Liver (tissue), 10 donors: ENCODE measurements at places on chromosomes 2 and 18. TPM values are rescaled to one million over a fixed set of nuclear protein-coding genes. Genes with fewer than 3 reads are reported as not detected.
A peak's percentile ranks its signal among the peaks of the same experiment; 100 is the strongest.

- H3K36me3 ChIP-seq: peaks cover 15% of the 10 kb centered on the region
- no peak overlapping the region for H3K4me3 ChIP-seq
- no peaks in the 10 kb centered on the region for H3K27me3 ChIP-seq
- no peak for DNase-seq
- H3K27ac ChIP-seq: no peak overlapping the region
- H3K4me1 ChIP-seq: no peaks in the 10 kb centered on the region
Measured at GRCh38 chr2:134946073-134946472, 27.5 kb downstream of the CCNT2 start.

Gene CPO
- 0.25 TPM for total RNA-seq

Gene TMEM182
- 12.5 TPM for total RNA-seq

DNA sequence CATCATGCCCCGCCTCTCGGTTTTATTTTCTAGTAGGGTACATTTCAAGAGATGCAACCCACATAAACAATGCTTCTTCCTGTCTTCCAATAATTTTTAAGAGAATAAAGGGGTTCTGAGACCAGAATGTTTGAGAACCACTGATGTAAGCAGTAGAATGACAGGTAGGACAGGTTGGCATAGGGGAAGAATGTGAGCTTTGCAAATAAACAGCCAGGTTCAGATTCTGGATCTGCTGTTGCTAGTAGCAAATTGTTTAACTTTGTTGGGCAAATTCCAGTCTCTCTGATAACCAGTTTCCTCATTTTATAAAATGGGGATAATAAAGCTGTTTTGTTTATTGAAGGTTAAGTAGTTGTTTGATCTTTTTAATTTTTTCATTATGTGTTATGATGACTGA lies 32.8 kb downstream of the SOCS6 start:
- H3K4me3 ChIP-seq: no peak overlapping the region
- peaks cover 12% of the 10 kb centered on the region for H3K36me3 ChIP-seq
- no peak for DNase-seq
- peaks cover 17% of the 10 kb centered on the region for H3K4me1 ChIP-seq
- H3K27ac ChIP-seq: peak overlapping the region; percentile 57

DNA sequence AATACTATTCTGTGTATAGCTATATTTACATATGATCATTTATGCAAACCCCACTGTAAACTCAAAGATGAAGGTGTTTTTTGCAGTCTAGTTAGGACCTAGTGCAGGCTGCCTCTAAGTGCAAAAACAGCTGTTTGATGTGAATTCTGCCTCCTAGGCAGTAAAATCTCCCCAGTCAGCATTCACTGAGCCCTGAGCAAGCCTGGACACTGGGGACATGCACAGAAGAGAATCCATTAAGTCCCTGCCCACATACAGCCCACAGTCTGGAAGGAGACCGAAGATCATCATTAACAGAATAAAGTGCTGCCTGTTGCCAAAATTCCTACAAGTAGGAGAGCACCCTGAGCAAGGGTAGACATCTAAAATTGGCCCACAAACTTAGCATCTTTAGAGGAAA lies 14.4 kb upstream of the BIN1 start:
- H3K4me3 ChIP-seq: no peak overlapping the region
- no peaks in the 10 kb centered on the region for H3K36me3 ChIP-seq
- DNase-seq: no peak
- H3K27me3 ChIP-seq: no peaks in the 10 kb centered on the region
- H3K27ac ChIP-seq: no peak overlapping the region

GRCh38 chr18:63158012-63158631 lies 161.4 kb downstream of the BCL2 start:
- peaks cover 6% of the 10 kb centered on the region for H3K4me1 ChIP-seq
- H3K27ac ChIP-seq: no peak overlapping the region
- H3K4me3 ChIP-seq: no peak overlapping the region
- no peak for DNase-seq
- no peaks in the 10 kb centered on the region for H3K27me3 ChIP-seq

DNA sequence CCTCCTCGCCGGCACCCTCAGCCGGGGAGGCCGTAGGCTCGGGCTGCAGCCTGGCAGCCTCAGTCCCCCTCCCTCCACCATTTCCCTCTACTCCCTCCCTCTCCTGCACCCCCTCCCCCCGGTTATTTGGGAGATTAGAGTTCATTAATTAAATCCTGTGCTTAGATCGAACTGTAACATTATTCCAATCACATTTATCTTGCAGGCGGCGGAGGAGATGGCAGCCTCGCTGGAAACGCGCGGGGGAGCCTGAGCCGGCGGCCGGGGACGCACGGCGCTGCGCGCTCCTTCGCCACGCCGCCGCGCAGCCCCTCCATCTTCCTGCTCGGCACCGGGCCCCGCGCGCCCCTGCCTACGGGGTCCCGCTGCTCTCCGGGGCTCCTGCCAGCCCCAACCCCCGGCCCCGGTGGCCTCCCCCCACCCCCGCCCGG lies at the start of gene ST8SIA3:
ST8SIA3 (plus strand) TSS at position 287 of the 431 bp plus-strand sequence. CDS start 290 bp downstream, outside the sequence.
- H3K4me1 ChIP-seq: peaks cover 7% of the 10 kb centered on the region
- no peaks in the 10 kb centered on the region for H3K36me3 ChIP-seq
- H3K27me3 ChIP-seq: no peaks in the 10 kb centered on the region
- H3K27ac ChIP-seq: no peak within 1 kb of the TSS
- DNase-seq: no peak

- H3K27me3 ChIP-seq: no peaks in the 10 kb centered on the region
- H3K36me3 ChIP-seq: peaks cover 10% of the 10 kb centered on the region
- DNase-seq: no peak
- no peak overlapping the region for H3K27ac ChIP-seq
- no peak overlapping the region for H3K4me3 ChIP-seq
Measured at GRCh38 chr18:76951456-76952247, 129.3 kb downstream of the ZNF236 start.

DNA sequence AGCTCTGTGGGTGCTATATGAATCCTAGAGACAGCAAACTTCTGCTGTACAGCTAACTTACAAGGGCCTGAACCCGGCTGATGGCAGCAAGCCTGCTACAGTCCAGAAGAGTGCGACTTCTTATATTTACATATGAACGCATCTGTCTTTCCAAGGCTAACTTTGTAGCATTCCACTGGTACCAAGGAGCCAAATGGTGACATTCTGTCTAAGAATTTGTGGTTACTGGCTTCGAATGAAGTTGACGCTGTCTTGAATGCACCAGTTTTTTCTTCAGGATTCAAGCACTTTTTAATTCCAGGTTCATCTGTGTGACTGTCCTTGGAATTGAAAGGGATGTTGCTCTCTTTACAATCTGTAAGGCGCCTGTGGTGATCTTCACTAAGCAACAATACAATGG lies 42.4 kb downstream of the THUMPD2 start:
- peaks cover 22% of the 10 kb centered on the region for H3K36me3 ChIP-seq
- no peak for DNase-seq
- H3K4me3 ChIP-seq: no peak overlapping the region
- H3K27me3 ChIP-seq: no peaks in the 10 kb centered on the region
- no peaks in the 10 kb centered on the region for H3K4me1 ChIP-seq

Gene STK36
- 17.2 TPM for total RNA-seq

DNA sequence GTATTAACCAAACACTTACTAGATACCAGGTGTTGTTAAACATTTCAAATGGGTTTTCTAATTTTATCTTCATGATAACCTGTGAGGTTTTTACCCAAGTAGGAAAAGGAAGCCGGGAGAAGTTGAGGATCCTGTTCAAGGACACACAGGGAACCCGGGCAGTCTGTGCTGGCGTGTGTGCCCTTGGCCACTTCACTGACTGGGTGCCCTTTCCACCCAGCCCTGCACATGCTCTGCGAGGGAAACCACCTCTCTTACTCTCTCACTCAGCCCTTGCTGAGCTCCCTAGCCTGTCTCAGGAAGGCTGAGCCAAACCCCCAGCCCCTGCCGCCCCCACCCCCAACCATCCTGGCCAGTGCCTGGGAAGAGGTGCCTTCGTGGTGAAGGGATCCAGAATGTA lies 51.8 kb downstream of the TEX44 start:
- no peak overlapping the region for H3K4me3 ChIP-seq
- H3K36me3 ChIP-seq: no peaks in the 10 kb centered on the region
- no peak overlapping the region for H3K27ac ChIP-seq
- H3K27me3 ChIP-seq: no peaks in the 10 kb centered on the region
- no peaks in the 10 kb centered on the region for H3K4me1 ChIP-seq
- no peak for DNase-seq

Gene CD8B
- total RNA-seq: 0.17 TPM

- DNase-seq: no peak
- no peaks in the 10 kb centered on the region for H3K27me3 ChIP-seq
- H3K27ac ChIP-seq: no peak overlapping the region
- no peaks in the 10 kb centered on the region for H3K36me3 ChIP-seq
- H3K4me3 ChIP-seq: no peak overlapping the region
- no peaks in the 10 kb centered on the region for H3K4me1 ChIP-seq
Measured at GRCh38 chr2:24022975-24023575, 13.2 kb downstream of the MFSD2B start.

DNA sequence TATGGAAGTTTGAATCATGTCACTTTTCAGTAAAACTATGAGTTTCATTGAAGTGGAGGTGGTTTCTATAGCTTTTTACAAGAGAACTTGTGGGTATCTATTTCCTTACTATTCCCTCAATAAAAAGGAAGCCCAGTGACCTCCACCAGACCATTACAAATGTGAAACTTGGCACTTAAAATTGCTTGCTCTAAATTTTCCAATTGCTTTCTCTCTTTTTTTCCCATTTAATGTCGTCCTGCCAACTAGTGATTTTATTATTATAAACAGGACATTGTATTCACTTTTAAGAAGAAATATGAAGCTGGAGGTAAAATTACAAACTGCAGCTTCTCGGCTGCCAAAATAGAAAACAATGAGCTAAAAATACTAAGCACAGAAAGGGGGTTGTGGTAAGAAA lies 208.2 kb upstream of the ALPP start:
- H3K27ac ChIP-seq: peak overlapping the region; percentile 12
- H3K36me3 ChIP-seq: no peaks in the 10 kb centered on the region
- no peaks in the 10 kb centered on the region for H3K4me1 ChIP-seq
- H3K27me3 ChIP-seq: no peaks in the 10 kb centered on the region
- DNase-seq: no peak
- no peak overlapping the region for H3K4me3 ChIP-seq

Gene UGT1A5
- total RNA-seq: 1.6 TPM

Gene NRP2
- 17.7 TPM for total RNA-seq

Gene SERPINB11
- total RNA-seq: 0.47 TPM

GRCh38 chr2:50490991-50491390 lies 540.9 kb downstream of the NRXN1 start:
- no peak overlapping the region for H3K4me3 ChIP-seq
- H3K27ac ChIP-seq: no peak overlapping the region
- H3K36me3 ChIP-seq: no peaks in the 10 kb centered on the region
- no peak for DNase-seq
- H3K4me1 ChIP-seq: peaks cover 7% of the 10 kb centered on the region
- H3K27me3 ChIP-seq: no peaks in the 10 kb centered on the region

GRCh38 chr18:54140641-54141040 lies 83.8 kb downstream of the MBD2 start:
- H3K27me3 ChIP-seq: no peaks in the 10 kb centered on the region
- no peak for DNase-seq
- no peak overlapping the region for H3K4me3 ChIP-seq

DNA sequence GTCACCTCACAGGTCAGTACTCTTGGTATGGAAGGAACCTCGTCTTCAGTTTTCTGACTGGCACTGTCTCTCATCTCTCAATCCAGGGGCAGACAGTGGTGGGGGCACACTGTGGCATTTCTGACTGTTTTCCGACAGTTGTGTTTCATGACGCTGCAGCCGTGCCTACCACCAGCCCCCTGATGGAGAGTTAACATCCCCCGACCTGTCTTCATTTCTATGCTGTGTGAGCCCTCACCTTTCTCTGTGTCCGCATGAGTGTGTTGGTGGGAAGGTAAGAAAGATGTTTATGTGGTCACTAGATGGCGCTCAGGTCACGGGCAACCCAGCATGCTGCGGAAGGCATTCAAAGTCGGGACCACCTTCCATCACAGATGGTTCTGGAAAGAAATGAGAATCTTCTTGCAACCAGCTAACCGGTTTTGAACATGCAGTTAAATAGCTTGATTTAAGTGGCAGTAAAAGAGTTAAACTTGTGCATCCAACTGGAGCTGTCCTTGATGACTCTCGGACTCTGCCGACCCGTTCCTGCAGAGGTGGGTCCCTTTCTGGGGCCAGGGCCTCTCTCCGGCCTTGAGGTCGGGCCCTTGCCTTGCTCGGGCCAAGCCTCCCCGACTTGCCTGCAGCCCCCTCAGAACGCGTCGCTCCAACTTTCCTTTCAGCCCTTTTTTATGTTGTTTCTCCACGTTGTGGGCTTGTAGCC lies 92.4 kb downstream of the DYSF start:
- DNase-seq: peak; percentile 60
- no peak overlapping the region for H3K27ac ChIP-seq
- H3K36me3 ChIP-seq: no peaks in the 10 kb centered on the region
- no peaks in the 10 kb centered on the region for H3K27me3 ChIP-seq

- DNase-seq: no peak
- no peak overlapping the region for H3K27ac ChIP-seq
- H3K36me3 ChIP-seq: no peaks in the 10 kb centered on the region
Measured at GRCh38 chr18:51350081-51350480, 152.6 kb upstream of the MEX3C start.

GRCh38 chr2:165497659-165498317 lies 28.3 kb downstream of the CSRNP3 start:
- no peaks in the 10 kb centered on the region for H3K27me3 ChIP-seq
- no peaks in the 10 kb centered on the region for H3K36me3 ChIP-seq
- no peak for DNase-seq
- H3K4me1 ChIP-seq: no peaks in the 10 kb centered on the region

Gene MDH1B
- total RNA-seq: 0.33 TPM

- H3K4me3 ChIP-seq: no peak overlapping the region
- DNase-seq: no peak
- no peak overlapping the region for H3K27ac ChIP-seq
- H3K4me1 ChIP-seq: no peaks in the 10 kb centered on the region
Measured at GRCh38 chr2:147756069-147756468, 88.8 kb upstream of the ACVR2A start.

Gene IL36G
- not detected for total RNA-seq

GRCh38 chr2:84646514-84646913 lies 130.2 kb downstream of the DNAH6 start:
- H3K36me3 ChIP-seq: no peaks in the 10 kb centered on the region
- H3K27me3 ChIP-seq: no peaks in the 10 kb centered on the region
- H3K27ac ChIP-seq: no peak overlapping the region
- no peaks in the 10 kb centered on the region for H3K4me1 ChIP-seq
- H3K4me3 ChIP-seq: no peak overlapping the region

Gene BCL2
- total RNA-seq: 3.9 TPM

Gene DAW1
- total RNA-seq: not detected

DNA sequence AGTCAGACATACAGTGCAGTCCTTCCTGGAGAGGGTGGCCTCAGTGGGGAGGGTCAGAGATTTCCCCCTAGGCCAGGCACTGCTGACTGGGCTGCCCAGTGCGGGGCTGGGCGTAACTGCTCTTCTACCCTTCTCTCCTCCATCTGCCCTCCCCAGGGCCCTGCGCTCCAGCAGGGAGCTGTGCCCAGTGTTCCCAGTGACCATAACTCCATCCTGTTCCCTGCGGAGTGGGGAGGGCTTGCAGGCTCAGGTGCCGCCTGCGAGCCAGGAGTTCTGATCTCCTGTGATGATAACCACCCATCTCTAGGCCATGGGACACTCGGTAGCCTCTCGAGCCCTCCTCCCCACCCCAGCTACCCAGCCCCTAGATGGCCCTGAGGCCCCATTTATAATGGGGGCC lies 107.6 kb downstream of the SMAD7 start:
- no peak for DNase-seq
- no peaks in the 10 kb centered on the region for H3K36me3 ChIP-seq
- no peaks in the 10 kb centered on the region for H3K4me1 ChIP-seq
- H3K27me3 ChIP-seq: no peaks in the 10 kb centered on the region
- peak overlapping the region; percentile 42 for H3K27ac ChIP-seq

Gene RUFY4
- total RNA-seq: 0.05 TPM

GRCh38 chr2:196108604-196109003 lies 40.0 kb upstream of the DNAH7 start:
- H3K4me1 ChIP-seq: no peaks in the 10 kb centered on the region
- DNase-seq: no peak
- H3K4me3 ChIP-seq: no peak overlapping the region
- H3K36me3 ChIP-seq: no peaks in the 10 kb centered on the region
- H3K27ac ChIP-seq: no peak overlapping the region
- H3K27me3 ChIP-seq: no peaks in the 10 kb centered on the region

Gene DCDC2C
- not detected for total RNA-seq

Gene LYPD6B
- 0.14 TPM for total RNA-seq
